ENCODE measurements at places on chromosomes 13 and 19.

GRCh38 chr13:113426591-113426986 is 26.7 kb downstream of the ADPRHL1 start:
- no peak overlapping the region for H3K27ac ChIP-seq
- no peak for DNase-seq

GRCh38 chr19:15838351-15838750 is 22.9 kb upstream of the OR10H1 start:
- peaks cover 7% of the 10 kb centered on the region for H3K4me1 ChIP-seq
- DNase-seq = no peak
- no peaks in the 10 kb centered on the region for H3K36me3 ChIP-seq
- no peak overlapping the region for H3K27ac ChIP-seq
- H3K4me3 ChIP-seq = no peak overlapping the region

DNA sequence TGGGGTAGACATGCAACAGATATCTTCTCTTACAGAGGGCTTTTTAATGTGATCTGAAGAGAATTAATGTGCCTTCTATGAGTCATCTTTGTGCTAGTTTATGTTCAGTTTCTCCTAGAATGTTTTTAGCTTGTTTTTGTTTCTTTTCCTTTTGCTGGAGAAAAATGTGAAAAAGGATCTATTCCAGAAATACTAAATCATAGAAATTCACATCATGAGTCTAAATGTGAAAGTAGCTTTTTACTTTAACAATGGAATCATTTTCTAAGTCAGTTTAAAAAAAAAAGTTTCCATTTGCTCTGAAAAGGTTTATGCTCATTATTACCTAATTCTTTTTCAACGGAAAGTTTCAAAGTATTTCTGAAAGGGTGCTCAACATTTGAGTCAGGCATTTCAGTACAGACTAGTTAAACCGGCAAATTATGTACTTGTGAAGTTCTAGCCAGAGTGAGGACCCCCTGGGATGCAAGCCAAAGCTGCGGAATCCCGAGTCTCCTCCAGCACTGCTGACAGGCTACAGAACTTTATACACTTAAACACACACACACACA is 72.9 kb downstream of the SPATA13 start:
- peaks cover 7% of the 10 kb centered on the region for H3K4me1 ChIP-seq
- peak overlapping the region; percentile 31 for H3K27ac ChIP-seq
- H3K27me3 ChIP-seq = no peaks in the 10 kb centered on the region
- DNase-seq = no peak
- H3K4me3 ChIP-seq = no peak overlapping the region

GRCh38 chr19:55528030-55528803 is 8.7 kb downstream of the SBK2 start:
- no peak overlapping the region for H3K27ac ChIP-seq
- DNase-seq = no peak
- H3K27me3 ChIP-seq = no peaks in the 10 kb centered on the region
- H3K4me3 ChIP-seq = no peak overlapping the region
- H3K36me3 ChIP-seq = no peaks in the 10 kb centered on the region

GRCh38 chr19:38387550-38388348 is at the start of gene GGN:
Gene GGN (minus strand): TSS chr19:38388034. CDS start chr19:38387261, 773 bp downstream.
- H3K4me1 ChIP-seq = peaks cover 47% of the 10 kb centered on the region
- no peak for DNase-seq
- peak within 1 kb of the TSS; percentile 59 for H3K4me3 ChIP-seq
- H3K27ac ChIP-seq = peak within 1 kb of the TSS; percentile 40
- H3K36me3 ChIP-seq = peaks cover 36% of the 10 kb centered on the region

GRCh38 chr13:88303605-88304004 is 632.4 kb downstream of the SLITRK5 start:
- no peak overlapping the region for H3K27ac ChIP-seq
- no peaks in the 10 kb centered on the region for H3K4me1 ChIP-seq
- DNase-seq = no peak
- no peak overlapping the region for H3K4me3 ChIP-seq

DNA sequence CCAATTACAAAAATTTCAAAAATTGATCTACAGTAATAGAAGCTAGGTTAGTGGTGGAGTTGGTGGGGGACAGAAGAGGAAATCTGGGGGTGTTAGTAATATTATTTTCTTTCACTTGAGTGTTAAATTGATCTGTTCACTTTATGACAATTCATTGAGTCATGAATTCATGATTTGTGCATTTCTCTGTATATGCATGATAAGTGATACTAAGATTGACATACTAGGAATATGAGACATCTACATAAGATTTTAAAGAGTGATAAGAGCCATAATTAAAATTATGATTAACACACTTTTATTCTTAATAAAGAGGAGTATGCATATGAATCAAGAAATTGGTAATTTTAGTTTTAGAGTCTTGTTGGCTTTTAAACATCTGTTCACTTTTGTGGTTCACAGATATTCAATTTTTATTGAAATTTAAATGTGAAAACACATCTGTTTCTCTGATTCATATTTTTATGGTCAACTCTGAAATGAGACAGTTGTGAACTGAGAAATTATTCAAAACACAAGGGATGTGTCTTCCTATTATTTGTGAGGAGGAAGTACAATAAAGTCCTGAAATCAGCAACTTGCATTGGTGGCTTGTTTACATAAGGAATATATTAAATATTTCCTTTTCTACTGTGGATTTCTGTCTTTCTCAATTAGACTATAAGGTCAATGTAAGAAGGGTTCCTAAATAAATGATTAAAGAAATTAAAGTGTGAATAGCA is 196.5 kb downstream of the ITGBL1 start:
- no peak for DNase-seq
- no peaks in the 10 kb centered on the region for H3K27me3 ChIP-seq
- no peak overlapping the region for H3K4me3 ChIP-seq
- no peaks in the 10 kb centered on the region for H3K4me1 ChIP-seq
- no peaks in the 10 kb centered on the region for H3K36me3 ChIP-seq

DNA sequence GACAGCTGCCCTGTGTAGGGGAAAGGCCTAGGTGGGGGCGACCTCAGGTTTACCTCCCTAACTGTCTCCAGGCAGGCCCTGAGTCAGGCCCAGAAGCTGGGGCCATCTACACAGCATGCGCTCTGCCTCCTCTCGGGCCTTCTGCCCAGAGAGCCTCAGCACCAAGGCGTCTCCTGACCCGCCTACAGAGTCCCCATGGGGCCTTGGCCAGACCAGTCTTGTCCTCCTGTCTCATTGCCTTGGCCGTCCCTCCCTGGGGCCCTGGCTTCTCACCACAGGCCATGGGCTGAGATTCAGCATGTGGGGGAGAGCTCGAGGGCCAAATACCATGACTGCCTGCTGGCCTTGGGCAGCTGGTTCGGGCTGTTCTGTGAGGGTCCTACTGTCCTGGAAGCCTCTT is 59.0 kb downstream of the SMARCA4 start:
- no peak for DNase-seq
- H3K4me1 ChIP-seq = no peaks in the 10 kb centered on the region
- H3K36me3 ChIP-seq = peaks cover 100% of the 10 kb centered on the region
- no peak overlapping the region for H3K27ac ChIP-seq
